Activated T-cell treated with anti-CD3 and anti-CD28 coated beads, Interleukin-2, amount 50 U/mL, for 24 hours (primary cell): ENCODE measurements at places on chromosomes 3 and 15.

DNA sequence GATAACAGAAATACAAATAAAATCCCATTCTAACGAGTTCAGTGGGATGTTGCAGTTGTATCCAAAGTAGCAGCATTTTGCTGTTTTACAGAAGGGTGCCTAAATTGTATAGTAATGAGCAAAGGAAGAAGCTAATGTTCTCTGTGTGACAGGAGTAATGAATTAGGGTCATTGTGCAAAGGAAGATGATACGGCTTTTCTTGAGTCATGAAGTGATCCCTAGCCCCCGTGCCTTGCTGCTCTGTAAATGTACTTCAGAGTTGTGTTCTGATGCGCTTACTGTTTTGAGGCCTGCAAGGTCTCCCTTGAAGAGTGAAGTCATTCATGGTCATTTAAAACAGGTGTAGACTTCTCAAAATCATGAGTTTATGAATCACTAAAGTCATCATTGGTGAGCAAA is 37.9 kb downstream of the ATP1B3 start:
- DNase-seq, result no peak

DNA sequence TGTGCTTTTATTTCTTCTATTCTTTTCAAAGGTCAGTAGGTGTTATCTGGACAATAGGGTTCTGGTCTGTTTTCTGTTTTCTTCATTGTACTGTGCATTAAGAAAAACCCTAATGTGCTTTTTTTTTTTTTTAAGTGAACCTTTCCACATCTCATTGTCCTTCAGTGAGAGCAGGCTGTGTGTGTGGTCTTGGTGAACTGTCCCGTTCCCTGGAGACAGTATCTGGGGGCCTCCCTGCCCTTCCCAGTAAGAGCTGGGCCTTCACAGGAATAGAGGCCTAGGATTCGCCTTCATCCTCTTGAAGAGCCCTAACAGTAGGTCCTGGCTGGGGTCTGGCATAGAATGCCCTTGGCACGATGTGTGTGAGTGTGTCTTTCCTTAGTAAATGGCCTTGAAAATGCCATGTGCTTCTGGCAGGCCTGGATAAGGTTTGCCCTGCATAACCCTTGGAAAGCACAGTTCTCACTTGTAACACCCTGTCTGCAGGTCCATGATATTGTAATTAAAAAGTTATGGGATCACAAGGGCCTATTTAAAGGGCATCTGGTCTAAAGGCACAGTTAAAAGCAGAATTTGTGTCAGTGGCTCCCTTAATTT is 81.2 kb downstream of the IGF1R start:
- DNase-seq, result no peak

DNA sequence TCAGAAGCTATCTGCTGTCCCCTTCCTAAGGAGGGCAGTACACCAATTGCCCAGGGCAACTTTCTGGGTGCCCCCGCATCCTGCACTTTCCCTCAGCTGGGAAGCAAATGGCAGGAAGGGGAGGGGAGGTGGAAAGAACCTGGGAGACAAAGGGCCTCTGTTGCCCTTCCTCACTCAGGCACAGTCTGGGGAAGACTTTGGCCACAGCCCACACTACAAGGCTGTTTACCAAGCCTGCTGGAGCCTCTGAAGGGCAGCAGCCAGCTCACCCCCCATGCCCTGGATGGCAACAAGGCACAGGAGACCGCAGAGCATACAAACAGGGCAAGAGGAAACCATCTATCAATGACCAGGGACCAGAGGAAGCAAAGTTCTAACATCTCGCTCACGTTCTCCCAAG is 42.4 kb downstream of the ARRDC4 start:
- DNase-seq, result no peak

GRCh38 chr3:14614862-14615261 is 36.7 kb upstream of the CCDC174 start:
- no peak for DNase-seq

GRCh38 chr3:194272221-194272620 is 78.9 kb downstream of the CPN2 start:
- no peak for DNase-seq

DNA sequence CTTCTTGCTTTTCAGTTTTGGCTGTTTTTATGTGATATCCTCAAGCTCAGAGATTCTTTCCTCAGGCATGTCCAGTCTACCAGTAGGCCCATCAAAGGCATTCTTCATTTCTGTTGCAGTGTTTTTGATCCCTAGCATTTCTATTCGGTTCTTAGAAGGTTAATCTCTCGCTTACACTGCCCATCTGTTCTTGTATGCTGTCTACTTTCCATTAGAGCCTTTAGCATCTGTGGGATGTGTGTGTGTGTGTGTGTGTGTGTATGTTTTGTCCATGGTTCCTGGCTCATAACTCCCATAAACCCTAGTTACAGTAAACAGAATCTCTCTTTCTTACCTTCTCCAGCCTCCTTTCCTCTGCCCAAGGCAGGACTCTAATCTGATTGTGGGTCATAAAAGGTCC is 5.1 kb upstream of the SLC22A13 start:
- DNase-seq, result no peak

- no peak for DNase-seq
Measured at GRCh38 chr3:141056751-141057171, 5.6 kb downstream of the SPSB4 start.

GRCh38 chr15:89500397-89501270 is 4.3 kb upstream of the RHCG start:
- DNase-seq, result peak; percentile 22

DNA sequence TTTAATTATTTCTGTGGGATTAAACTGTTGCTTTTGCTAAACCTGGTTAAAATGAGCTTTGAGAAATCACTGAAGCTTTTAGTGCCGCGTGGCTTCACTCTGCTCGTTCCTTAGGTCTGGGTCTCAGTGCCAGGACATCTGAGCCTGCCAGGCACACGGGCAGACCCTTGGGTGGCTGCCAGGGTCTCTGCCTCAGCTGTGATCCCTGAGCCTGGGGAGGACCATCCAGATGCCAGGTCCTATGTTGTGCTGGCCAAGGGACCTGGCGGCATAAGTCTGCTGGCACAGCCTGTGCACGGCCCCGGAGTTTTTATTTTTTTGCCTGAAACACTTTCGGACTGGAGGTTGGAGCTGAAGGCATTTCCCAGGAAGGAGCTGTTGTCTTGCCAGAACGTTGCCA is 328.1 kb downstream of the LRTM1 start:
- DNase-seq, result no peak

DNA sequence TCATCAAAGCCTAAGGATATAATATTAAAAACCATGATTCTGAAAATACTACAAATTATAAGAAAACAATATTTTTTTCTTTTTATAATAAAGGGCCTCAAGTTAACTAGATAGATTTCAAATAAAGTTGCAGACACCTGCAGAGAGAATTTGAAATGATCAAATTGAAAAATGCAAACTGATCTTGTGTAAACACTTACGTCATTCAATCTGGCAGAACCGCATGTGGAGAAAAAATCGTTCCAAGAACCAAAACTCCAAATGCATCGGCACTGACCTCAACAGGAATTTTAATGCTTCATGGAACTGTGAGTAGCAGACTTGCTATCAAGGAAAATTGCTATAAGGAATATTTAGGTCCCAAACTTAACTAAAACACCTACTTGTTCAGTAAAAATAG is 17.2 kb downstream of the CPA3 start:
- DNase-seq, result no peak

- DNase-seq, result no peak
Measured at GRCh38 chr15:81939604-81940440, 106.0 kb downstream of the MEX3B start.

DNA sequence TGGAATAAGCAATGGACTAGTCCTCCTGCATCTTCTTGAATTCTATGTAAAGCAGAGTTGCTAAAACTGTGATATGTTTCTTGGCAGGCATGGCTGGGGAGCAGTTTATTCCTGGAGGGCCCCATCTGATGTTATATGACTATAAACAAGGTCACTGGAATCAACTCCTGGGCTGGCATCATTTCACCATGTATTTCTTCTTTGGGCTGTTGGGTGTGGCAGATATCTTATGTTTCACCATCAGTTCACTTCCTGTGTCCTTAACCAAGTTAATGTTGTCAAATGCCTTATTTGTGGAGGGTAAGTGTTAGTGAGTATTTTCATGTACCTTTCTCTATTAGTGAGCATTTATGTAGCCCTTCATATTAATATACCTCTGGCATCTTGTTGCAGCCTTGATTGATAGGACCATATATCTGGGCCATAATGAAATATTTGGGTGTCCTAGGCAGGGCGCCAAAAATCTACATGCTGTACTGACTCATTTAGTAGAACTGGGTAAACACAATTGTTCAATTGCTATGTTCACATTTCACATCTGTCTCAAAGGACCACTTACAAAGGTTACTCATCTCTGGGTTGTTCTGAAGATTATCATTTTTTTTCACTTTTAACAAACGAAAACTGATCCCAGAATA is 52.6 kb upstream of the ADGRG7 start:
- DNase-seq, result no peak

DNA sequence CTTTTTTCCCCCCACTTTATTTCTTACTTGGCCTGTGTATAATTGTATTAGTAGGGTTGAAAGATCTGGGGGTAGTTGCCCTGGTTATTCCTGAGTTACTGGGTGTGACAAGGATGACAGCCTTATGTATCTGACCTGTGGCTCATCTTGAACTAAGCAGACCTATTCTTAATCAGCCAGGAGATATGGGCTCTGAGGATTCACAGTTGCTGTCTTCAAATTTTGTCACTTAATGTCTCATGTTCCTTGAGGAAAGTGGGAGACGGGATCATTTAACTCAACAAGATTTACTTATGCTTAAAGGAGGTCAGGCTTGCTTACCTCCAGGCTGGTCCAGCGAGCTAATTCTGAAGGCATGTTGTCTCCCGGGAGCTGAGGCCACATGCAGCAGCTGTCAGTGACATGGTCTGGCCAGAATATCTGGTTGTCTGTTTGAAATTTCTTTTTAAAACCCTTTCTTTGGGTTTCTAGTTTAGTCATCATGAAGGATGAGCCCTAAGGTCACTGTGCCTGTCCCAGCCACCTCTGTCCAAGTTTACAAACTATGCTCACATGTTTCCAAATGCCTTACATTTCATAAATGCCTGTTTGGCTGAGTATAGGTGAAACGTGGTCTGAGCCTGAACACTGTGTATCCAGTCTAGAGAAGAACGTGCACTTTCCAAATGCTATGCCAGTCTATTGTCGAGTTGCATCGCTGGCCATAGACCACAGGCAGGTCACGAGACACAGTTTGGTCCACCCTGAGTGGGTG is 26.8 kb downstream of the LRTM1 start:
- DNase-seq, result no peak

- DNase-seq, result no peak
Measured at GRCh38 chr15:33946152-33946551, 22.1 kb upstream of the CHRM5 start.

DNA sequence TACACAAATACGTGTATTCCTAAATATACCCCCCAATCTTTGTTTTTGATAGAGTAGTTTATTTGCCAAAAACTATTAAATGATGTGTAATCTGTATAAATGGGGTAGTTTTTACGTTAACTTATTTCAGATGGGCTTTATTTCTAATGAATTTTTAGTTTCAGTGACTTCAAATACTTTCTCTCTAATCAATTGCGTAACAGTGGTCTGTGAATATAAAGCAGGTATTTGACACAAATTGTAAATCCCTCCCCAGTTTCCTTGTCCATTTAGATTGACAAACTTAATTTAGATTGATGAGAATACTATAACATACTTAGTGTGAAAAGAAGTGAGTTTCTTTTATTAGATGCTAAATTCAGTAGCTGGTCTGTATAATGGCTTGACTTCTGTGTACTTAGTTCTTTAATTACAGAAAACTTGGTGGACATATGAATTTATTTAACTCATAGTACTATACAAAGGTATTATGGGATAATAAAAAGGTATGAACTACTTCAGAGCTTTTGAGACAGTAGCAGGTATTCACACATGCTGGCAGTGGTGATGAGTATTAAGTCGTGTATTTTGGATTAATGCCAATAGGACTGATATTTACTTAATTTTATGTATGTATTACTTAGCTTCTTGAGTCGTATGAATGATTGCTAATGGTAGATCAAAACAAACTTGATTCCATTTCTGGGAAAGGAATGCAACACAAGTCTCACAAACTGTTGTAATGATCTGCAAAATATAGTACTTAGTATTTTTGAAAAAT is 81.6 kb downstream of the STT3B start:
- DNase-seq, result no peak

DNA sequence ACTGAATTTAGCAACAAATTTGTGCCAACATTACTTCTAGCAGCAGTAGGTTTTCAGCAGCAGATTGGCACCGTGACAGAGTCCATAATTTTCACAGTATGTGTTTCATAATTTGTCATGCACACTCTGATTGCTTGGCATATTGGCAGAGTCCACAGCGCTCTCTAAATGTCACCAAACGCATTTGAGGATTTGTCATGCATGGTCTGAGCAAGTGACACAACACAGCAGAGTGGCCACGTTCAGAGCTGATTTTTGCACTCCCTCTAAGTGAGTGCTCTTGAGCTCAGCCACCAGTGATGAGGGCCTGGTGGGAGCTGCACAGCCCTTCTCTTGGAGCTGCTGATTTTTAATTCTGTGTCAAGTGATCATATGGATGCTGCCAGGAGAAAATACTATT is 1270.8 kb downstream of the ROBO1 start:
- DNase-seq, result no peak

DNA sequence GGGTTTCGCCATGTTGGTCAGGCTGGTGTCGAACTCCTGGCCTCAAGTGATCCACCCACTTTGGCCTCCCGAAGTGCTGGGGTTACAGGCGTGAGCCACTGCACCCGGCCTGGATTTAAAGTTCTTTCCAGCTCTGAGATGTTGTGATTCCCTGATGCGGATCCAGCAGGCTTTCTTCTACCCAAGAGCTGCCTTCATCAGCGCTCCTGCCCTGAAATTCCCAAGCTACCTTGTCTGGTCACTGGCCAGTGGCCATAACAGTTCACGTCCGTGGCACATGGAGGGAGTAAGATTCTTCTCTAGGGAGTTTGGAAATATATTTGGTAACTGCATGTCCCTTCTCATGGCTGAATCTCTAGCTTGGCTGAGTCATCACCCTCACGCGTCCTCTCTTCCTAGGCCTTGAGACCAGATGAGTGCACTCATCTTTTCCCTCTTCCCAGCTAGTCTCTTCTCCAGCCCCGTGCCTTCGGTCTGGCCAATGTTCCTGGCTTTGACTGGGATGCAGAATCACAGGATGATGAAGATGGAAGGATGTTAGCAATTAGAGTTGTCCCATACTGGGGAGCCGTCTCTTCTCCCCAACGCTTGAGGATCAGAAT is 29.8 kb upstream of the APOD start:
- DNase-seq, result no peak

DNA sequence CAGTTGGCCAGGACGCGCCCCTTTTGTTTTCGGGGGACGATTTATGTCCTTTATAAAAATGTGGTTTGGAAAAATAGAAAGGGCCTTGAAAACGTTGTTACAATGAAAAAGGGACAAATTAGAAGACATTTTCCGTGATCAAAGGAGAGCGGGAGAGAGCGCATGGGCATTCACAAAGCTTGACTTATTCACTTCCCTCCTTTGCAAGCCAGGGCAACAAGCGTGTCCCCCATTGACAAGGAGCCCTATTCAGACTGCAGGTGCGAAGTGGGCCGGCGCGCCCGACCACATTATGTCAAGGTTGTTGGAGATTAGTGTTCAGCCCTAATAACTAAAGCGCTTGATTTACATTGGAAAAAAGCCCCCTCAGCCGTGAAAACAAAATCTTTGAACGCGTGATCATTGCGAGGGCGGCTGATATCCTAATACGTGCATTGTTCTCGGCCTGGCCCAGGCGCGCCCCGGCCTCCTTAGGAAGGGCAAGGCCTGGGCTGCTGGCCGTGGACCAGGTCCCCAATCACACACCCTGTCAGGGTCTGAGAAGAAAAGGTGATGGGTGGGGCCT is 25.9 kb downstream of the ZIC4 start:
- DNase-seq, result no peak

GRCh38 chr3:128238184-128238489 is 84.9 kb downstream of the EEFSEC start:
- DNase-seq, result no peak
